ENCODE measurements at places on chromosomes 3 and 15. TPM values are rescaled to one million over a fixed set of nuclear protein-coding genes. Genes with fewer than 3 reads are reported as not detected.

- peak within 1 kb of the TSS; percentile 93 for H3K27ac ChIP-seq
- H3K27me3 ChIP-seq, result no peaks in the 10 kb centered on the region
- peak; percentile 53 for DNase-seq
- peaks cover 28% of the 10 kb centered on the region for H3K36me3 ChIP-seq
- peak within 1 kb of the TSS; percentile 59 for H3K4me3 ChIP-seq
Observed at GRCh38 chr3:121660356-121661171, at the start of gene HCLS1. TSS of gene HCLS1 (minus strand) at chr3:121660903. CDS start at chr3:121658347, 2,556 bp downstream.

DNA sequence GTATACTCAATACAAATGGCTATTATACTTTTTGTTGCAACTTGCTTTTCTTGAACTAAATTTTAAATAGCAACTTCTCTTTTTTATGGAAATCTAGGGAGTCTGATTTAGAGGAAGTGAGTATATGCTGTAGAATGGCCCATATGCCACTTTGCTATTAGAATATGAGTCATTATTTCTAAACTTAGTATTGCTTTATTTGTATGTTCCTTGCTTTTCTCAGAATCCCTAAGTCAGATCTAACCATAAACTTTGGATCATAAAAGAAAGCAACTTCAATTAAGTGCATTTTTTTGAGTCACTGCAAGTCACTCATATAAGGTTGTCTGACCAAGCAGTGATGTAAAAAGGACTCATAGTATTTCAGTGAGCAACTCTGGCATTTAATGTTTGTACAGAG lies 17.5 kb upstream of the SPTSSB start:
- H3K36me3 ChIP-seq, result no peaks in the 10 kb centered on the region
- no peak for DNase-seq
- H3K4me1 ChIP-seq, result no peaks in the 10 kb centered on the region
- no peaks in the 10 kb centered on the region for H3K27me3 ChIP-seq
- no peak overlapping the region for H3K27ac ChIP-seq
- H3K4me3 ChIP-seq, result no peak overlapping the region

DNA sequence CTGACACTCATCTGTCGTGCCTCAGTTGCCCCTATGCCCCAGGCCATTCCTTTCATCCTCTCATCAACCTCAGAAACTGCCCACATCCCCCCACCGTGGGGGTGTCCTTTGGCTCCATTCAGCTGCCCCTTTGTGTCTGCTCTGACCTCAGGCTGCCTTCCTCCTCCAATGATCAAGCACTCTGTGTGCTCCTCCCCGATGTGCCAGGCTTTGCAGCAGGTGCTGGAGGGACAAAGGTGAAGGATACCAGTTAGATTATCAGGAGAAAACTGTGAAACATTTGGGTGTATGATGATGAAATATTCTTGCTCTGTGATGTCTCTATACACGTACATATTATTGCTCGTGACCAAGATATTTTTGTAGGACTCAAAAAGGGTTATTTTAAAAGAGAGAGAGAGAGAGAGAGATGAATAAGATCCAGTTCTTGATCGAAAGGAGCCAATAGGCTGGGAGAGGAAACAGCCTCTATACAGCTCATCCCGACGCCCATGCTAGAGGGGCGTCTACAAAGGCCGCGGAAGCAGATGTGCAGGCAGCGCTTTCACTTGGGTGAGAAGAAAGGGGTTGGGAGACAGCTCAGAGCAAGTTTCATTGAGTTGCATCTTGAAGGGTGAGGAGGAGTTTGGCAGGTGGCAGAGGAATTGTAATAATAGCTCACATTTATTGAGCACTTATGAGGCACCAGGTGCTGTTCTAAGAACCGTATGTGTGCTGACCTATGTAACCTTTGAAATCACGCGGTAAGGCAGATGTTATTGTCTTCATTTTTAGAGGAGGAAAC lies 28.3 kb upstream of the ADCY5 start:
- H3K4me1 ChIP-seq, result no peaks in the 10 kb centered on the region
- H3K27me3 ChIP-seq, result peaks cover 11% of the 10 kb centered on the region
- no peak for DNase-seq
- H3K36me3 ChIP-seq, result no peaks in the 10 kb centered on the region
- no peak overlapping the region for H3K4me3 ChIP-seq

- peaks cover 2% of the 10 kb centered on the region for H3K4me1 ChIP-seq
- H3K36me3 ChIP-seq, result peaks cover 12% of the 10 kb centered on the region
- no peak for DNase-seq
- H3K27me3 ChIP-seq, result no peaks in the 10 kb centered on the region
Observed at GRCh38 chr3:141530415-141530768, 43.6 kb downstream of the RASA2 start.

- no peaks in the 10 kb centered on the region for H3K4me1 ChIP-seq
- no peak for DNase-seq
- H3K4me3 ChIP-seq, result no peak overlapping the region
- no peaks in the 10 kb centered on the region for H3K36me3 ChIP-seq
- H3K27me3 ChIP-seq, result no peaks in the 10 kb centered on the region
- H3K27ac ChIP-seq, result no peak overlapping the region
Observed at GRCh38 chr3:186646841-186647240, 6.6 kb downstream of the FETUB start.

- H3K27me3 ChIP-seq, result no peaks in the 10 kb centered on the region
- DNase-seq, result no peak
- H3K36me3 ChIP-seq, result no peaks in the 10 kb centered on the region
- no peak overlapping the region for H3K4me3 ChIP-seq
- no peak overlapping the region for H3K27ac ChIP-seq
- no peaks in the 10 kb centered on the region for H3K4me1 ChIP-seq
Observed at GRCh38 chr15:62717496-62717895, 325.1 kb upstream of the TPM1 start.

DNA sequence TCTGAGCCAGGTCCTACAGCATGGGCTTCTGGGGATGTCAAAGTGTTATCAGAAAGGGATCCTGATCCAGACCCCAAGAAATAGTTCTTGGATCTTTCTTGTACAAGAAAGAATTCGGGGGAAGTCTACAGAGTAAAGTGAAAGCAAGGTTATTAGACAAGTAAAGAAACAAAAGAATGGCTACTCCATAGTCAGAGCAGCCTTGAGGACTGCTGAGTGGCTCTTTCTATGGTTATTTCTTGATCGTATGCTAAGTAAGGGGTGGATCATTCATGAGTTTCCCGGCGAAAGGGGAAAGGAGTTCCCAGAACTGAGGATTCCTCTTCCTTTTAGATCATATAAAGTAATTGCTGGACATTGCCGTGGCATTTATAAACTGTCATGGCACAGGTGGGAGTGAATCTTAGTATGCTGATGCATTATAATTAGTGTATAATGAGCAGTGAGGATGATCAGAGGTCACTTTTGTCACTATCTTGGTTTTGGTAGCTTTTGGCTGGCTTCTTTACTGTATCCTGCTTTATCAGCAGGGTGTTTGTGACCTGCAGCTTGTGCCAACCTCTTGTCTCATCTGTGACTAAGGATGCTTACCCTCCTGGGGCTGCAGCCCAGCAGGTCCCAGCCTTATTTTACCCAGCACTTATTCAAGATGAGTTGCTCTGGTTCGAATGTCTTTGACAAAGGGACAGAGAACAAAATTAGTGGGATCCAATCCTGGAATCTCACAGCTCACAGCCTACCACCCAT lies 41.0 kb downstream of the CRYGS start:
- no peak overlapping the region for H3K4me3 ChIP-seq
- no peaks in the 10 kb centered on the region for H3K36me3 ChIP-seq
- no peaks in the 10 kb centered on the region for H3K27me3 ChIP-seq

GRCh38 chr3:193207290-193208273 lies 33.4 kb upstream of the PLAAT1 start:
- no peak for DNase-seq
- H3K27ac ChIP-seq, result no peak overlapping the region
- no peak overlapping the region for H3K4me3 ChIP-seq
- no peaks in the 10 kb centered on the region for H3K27me3 ChIP-seq

DNA sequence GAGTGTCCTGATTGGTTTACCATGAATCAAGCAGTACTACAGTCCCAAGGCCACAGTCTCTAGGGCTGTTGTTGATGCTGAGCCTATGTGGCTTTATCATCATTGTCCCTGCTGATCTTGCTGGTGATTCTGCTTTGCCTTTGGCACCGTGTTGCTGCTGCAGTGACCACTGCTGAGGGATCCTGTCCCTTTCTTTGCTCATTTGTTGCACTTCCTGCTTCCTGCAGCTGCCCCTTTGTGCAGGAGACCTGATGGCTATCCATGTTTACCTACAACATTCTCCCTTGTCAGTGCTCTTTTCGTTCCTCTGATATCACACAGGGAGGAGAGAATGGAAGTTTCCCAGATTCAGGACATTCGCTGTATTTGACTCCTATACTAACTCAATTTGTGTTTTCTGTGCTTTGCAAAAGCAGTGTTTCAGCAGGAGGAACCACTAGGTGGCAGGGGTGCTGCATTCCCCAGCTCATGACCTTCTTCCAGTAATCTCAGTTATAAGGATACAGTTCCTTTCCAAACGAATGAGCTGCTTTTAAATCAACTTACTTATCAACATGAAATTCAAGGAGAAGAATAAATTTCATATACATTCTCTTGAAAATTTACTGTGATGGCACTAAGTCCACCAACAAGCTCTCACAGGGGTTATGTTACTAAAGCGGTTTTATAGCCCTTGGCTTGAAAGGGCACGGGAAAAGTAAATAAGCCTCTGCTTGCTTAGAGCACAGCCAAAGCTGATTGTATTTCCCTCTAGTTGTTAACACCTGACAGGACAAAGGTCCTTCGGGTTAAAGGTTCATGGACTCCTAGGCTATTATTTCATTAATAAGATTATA lies 9.7 kb upstream of the THUMPD3 start:
- no peaks in the 10 kb centered on the region for H3K27me3 ChIP-seq
- H3K36me3 ChIP-seq, result no peaks in the 10 kb centered on the region
- peak; percentile 38 for DNase-seq
- H3K27ac ChIP-seq, result no peak overlapping the region
- no peaks in the 10 kb centered on the region for H3K4me1 ChIP-seq
- H3K4me3 ChIP-seq, result no peak overlapping the region

- no peak for DNase-seq
- no peaks in the 10 kb centered on the region for H3K36me3 ChIP-seq
- H3K4me1 ChIP-seq, result peaks cover 5% of the 10 kb centered on the region
- H3K27me3 ChIP-seq, result no peaks in the 10 kb centered on the region
- no peak overlapping the region for H3K27ac ChIP-seq
Observed at GRCh38 chr15:85837011-85837433, 42.3 kb upstream of the KLHL25 start.

DNA sequence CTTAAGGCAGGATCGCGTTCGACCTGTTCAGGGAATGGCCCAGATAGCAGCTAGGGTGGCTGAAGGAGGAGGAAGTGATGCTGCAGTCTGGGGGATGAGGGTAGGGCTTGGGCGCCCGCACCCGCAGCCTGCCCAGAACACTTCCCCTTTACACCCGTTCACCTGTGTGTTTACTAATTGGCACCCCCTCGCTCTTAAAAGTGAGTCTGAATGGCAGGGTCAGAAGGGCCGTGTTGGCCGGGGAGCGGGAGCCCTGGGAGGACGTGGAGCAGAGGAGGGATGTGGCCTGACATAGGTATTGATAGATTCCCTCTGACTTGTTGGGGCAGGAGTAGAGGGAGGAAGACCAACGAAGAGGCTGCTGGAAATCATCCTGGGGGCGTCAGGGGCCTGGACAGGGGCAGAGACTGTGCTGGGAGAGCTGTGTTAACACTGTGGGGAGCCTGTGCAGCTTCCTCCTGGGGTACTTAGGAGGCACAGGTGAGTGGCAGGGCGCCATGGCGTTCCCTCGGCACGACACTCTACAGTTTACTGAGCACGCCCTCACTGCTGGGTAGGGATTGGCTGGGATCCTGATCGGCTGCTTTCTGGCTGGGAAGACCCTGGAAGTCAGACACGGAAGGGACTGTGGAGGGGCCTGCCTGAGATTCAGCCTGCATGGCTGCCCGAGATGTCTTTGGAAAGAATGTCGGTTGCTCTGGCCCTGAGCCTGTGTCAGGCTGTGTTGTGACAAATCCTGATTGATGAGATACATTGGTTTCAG lies 51.7 kb downstream of the SLC6A6 start:
- no peaks in the 10 kb centered on the region for H3K4me1 ChIP-seq
- no peak overlapping the region for H3K4me3 ChIP-seq

DNA sequence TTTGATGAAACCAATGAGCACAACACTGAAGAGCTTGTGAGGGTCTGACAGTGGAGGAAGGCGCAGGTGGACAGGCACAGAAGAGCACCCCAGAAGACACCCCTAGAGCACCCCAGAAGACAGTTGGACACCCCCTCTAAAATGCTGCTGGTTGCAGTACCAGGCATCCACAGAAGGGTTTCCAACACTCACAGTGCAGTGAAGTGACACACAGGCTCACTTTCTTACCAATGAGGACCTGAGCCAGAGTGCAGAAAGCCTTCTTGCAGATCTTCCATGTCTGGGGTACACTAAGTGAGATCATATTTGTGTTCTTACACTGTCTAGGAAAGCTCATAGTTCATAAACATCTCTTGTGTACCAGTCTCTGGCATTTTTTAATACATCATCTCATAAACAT lies 27.6 kb downstream of the CCNL1 start:
- no peak for DNase-seq
- H3K36me3 ChIP-seq, result peaks cover 10% of the 10 kb centered on the region

- H3K4me1 ChIP-seq, result peaks cover 45% of the 10 kb centered on the region
- peak overlapping the region; percentile 80 for H3K27ac ChIP-seq
- no peaks in the 10 kb centered on the region for H3K27me3 ChIP-seq
Observed at GRCh38 chr15:33026614-33027013, 167.9 kb downstream of the FMN1 start.

DNA sequence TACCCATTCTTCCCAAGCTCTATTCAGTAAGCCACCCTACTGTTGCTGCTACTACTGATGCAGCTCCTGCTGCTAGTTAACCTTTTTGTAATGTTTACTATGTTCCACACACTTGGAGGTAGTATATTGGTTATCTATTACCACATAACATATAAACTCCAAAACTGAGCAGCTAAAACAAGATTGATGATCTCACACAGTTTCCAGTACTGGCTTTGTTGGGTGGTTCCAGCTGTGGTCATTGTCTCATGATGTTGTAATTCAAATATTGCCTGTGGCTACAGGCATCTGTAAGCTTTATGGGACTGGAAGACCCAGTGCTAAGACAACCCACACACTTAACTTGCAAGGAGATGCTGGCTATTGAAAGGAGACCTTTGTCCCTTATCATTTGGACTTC lies 556.2 kb upstream of the SUCLG2 start:
- no peak overlapping the region for H3K4me3 ChIP-seq
- no peak for DNase-seq
- no peaks in the 10 kb centered on the region for H3K36me3 ChIP-seq
- H3K27ac ChIP-seq, result no peak overlapping the region
- H3K4me1 ChIP-seq, result no peaks in the 10 kb centered on the region

Gene ZNF445
- total RNA-seq, result 5.9 TPM

Gene SPATA16
- not detected for total RNA-seq

Gene ROBO1
- 33.9 TPM for total RNA-seq

Data from thymus (tissue), 14 donors.